Myocyte (in vitro differentiated cells): ENCODE measurements at places on chromosomes 13 and 19. TPM values are rescaled to one million over a fixed set of nuclear protein-coding genes. Genes with fewer than 3 reads are reported as not detected.

DNA sequence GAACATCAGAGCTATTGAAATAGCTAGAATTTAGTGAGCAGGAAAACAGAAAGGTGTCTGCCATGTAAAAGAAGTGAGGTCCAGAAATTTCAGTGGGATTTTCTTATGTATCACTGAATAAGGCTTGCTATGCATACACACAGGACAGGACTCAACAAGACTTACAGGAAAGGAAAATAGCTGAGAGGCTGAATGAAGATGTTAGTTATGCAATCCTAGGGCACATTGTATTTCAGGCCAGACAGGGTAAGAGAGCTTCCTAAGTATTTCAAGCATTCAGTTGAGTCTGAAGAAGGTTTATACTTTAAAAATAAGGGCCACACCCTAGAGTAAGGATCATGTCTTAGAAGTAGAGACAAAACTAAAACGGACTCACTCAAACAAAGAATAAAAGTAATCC lies 419.9 kb upstream of the PRR20A start:
- no peak for DNase-seq

- no peak for DNase-seq
These were observed 8.0 kb downstream of the RNASEH2B start for GRCh38 chr13:50917572-50917971.

Gene RHPN2
- total RNA-seq, result 9.0 and 13.9 TPM in 2 replicates

Gene LHB
- total RNA-seq, result not detected in 2 replicates

DNA sequence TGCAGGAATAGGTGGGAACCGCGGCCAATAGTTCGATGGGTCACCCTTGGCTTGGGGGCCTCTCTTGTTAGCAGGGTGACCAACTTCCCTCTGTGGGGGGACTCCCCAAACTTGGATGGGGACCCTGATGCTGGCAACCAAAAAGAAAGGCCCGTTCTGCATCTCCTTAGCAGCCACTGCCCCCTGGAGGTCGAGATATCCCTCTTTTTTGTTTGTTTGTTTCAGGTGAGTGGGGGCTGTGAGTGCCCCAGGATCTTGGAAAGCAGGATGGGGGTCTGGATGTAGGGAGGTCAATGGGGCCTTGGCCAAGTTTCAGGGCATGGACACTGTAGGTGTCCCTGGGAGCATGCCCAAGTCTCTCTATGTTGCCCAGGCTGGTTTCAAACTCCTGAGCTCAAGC lies 7.7 kb upstream of the CRTC1 start:
- no peak for DNase-seq

GRCh38 chr13:53167561-53167960 lies 138.9 kb downstream of the OLFM4 start:
- no peak for DNase-seq

GRCh38 chr19:6362351-6362801 lies 1.0 kb downstream of the CLPP start:
- DNase-seq, result no peak
